ENCODE measurements at places on chromosomes 5 and 9.

DNA sequence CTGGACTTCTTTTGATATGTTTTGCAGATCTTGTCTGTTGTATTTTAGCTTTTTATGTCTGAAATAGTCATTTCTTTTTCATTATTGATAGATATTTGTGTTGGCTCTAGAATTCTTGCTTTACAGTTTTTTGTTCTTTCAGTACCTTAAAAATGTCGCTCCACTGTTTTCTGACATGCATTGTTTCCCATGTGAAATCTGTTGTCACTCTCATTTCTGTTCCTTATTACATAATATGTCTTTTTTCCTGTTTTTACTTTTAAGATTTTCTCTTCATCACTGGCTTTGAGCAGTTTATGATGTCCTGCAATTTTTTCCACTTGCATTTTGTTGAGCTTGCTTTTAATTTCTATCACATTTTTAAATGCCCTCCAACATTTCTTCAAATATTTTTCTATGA is 270.4 kb upstream of the TARS1 start:
- H3K4me1 ChIP-seq: no peaks in the 10 kb centered on the region
- DNase-seq: no peak
- H3K36me3 ChIP-seq: no peaks in the 10 kb centered on the region
- H3K4me3 ChIP-seq: no peak overlapping the region

DNA sequence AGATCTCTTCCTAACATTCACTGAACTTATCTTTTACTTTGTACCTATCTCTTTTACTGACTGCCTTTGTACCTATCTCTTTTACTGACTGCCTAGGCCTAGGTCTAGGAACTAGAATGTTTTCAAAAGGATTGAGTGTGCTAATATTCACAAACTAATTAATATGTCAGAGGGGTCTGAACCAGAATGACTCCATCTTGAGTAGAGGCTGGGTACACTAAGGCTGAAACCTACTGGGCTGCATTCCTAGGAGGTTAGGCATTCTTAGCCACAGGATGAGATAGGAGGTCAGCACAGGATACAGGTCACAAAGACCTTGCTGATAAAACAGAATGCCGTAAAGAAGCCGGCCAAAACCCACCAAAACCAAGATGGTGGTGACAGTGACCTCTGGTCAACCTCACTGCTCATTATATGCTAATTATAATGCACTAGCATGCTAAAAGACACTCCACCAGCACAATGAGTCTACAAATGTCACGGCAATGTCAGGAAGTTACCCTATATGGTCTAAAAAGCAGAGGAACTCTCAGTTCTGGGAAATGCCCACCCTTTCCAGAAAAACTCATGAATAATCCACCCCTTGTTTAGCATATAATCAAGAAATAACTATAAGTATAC is 2.5 kb upstream of the RHOBTB3 start:
- no peak overlapping the region for H3K27ac ChIP-seq
- DNase-seq: no peak
- H3K4me3 ChIP-seq: no peak overlapping the region
- H3K27me3 ChIP-seq: peaks cover 47% of the 10 kb centered on the region

DNA sequence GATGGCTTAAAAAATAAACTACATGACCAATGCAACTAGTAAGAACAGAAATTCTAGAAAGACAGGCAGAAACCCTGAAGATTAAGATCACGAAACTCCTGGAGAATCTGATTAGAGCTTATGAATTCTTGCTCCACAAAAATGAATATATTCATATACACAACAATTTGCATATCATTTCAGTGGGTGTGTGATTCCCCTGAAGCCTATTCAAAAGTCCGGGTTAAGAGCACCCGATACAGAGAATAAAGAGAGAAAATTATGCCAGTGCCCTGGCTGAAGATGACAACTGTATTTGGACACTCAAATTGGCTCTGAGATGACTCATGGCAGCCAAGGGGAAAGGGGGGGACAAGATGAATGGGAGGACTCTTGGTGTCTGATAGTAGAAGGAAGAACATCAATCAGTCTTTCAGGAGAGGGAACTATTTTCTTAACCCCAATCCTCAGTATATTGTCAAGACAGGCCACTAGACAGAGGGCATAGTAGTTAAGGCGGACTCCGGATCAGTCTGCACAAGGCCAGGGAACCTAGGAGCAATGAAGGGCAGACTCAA is 6.0 kb downstream of the TMOD1 start:
- peaks cover 33% of the 10 kb centered on the region for H3K27me3 ChIP-seq
- DNase-seq: no peak
- H3K4me1 ChIP-seq: peaks cover 5% of the 10 kb centered on the region
- H3K27ac ChIP-seq: no peak overlapping the region
- no peak overlapping the region for H3K4me3 ChIP-seq
- H3K36me3 ChIP-seq: no peaks in the 10 kb centered on the region

DNA sequence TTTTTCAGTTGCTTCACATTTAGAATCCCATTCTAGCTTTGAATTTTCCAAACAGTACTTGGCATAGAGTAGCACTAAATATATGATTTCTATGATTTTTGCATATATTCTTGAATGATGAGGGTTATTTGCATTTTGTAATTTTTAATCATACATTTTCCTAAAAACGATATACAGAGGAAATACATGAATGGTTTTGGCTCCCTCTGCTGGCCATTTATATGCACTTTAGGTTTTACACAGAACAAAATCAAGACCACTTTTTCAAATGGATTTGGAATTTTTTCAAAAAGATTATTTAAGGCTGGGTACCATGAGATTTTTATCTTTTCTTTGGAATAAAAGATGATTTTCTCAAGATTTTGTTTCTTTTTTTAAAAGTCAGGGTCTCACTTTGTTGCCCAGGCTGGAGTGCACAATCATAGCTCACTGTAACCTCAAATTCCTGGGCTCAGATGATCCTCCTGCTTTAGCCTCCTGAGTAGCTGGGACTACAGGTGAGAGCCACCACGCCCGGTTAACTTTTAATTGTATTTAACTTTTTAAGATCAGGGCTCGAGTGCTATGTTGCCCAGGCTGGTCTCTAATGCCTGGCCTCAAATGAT is 16.7 kb upstream of the COMMD10 start:
- peaks cover 34% of the 10 kb centered on the region for H3K27me3 ChIP-seq
- no peak for DNase-seq
- H3K27ac ChIP-seq: no peak overlapping the region
- peaks cover 2% of the 10 kb centered on the region for H3K4me1 ChIP-seq

DNA sequence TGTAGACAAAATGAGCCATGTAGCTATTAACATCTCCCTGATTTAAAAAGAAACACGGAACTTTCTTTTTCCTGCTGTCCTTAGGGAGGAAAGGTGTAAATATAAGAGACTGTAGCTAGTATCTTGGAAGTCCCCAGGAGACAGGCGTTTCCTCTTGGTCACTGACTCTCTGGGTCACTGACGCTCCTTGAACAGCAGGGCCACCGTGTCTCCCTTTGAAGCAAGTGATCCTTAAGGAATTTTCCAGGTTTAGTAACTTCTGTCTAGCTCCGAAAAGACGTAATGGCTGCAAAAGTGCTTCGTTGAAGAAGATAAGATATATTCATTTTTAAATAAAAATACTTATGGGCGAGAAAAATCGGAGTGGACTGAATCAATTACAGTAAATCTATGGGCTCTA is 745 bp upstream of the CLTA start:
- H3K36me3 ChIP-seq: peaks cover 10% of the 10 kb centered on the region
- H3K27me3 ChIP-seq: peaks cover 11% of the 10 kb centered on the region
- no peak overlapping the region for H3K27ac ChIP-seq
- peak overlapping the region; percentile 97 for H3K4me3 ChIP-seq

- H3K4me3 ChIP-seq: no peak overlapping the region
- H3K4me1 ChIP-seq: no peaks in the 10 kb centered on the region
- H3K27me3 ChIP-seq: no peaks in the 10 kb centered on the region
- no peak for DNase-seq
- H3K27ac ChIP-seq: no peak overlapping the region
Observed at GRCh38 chr9:134655101-134655500, 13.5 kb downstream of the COL5A1 start.

DNA sequence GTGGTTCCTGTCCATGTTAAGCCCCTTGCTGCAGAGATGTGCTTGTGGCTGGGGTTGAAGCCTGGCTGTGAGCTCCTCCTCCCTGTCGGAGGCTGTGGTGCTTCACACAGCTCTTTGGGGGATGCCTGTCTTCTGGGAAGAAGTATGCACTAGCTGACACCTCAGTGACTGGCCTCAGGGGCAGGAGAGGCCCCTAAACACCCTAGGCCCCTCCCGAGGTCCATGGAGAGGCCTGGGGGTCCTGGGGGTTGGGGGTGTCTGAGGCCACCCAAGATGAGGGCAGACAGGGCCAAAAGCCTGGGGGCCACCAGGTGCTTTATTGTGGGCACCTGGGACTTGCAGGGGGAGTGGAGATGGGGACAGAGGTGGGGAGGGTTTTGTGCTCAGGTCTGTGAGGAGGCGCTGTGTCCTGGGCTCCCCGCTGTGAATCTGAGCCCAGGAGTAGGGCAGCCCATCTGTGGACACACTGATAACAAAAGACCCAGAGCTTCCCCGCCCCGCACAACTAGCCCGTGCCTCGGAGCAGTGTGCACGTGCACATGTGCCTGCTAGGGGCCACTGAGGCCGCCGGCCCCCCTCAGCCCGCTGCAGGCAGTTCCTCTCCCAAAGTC is 92.0 kb downstream of the PHF2 start:
- H3K4me1 ChIP-seq: no peaks in the 10 kb centered on the region
- H3K36me3 ChIP-seq: peaks cover 10% of the 10 kb centered on the region
- H3K27ac ChIP-seq: no peak overlapping the region
- peak; percentile 18 for DNase-seq
- no peaks in the 10 kb centered on the region for H3K27me3 ChIP-seq

- H3K36me3 ChIP-seq: peaks cover 25% of the 10 kb centered on the region
- H3K27me3 ChIP-seq: no peaks in the 10 kb centered on the region
- H3K4me1 ChIP-seq: peaks cover 15% of the 10 kb centered on the region
- DNase-seq: no peak
Observed at GRCh38 chr9:77922591-77922990, 109.0 kb downstream of the GNAQ start.

DNA sequence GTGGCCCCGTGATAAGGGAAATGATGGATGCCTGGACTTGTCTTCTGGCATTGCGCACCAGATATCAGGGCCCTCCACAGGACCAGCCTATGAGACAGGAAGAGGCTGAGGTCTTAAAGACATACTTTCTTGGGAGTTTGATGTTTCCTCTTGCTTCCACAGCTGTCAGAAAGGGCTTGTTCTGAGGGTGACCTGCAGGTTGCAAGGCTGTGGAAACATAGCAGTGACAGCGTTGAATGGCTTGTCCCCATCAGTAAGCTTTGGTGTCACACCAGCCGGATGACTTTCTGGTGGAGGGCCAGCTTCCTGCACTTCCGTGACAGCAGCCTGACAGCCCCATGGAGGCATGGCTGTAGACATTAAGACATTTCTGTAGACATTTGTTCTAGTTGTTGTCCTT is 143.2 kb downstream of the C9orf152 start:
- H3K27ac ChIP-seq: no peak overlapping the region
- H3K36me3 ChIP-seq: peaks cover 1% of the 10 kb centered on the region
- peaks cover 20% of the 10 kb centered on the region for H3K27me3 ChIP-seq
- no peak overlapping the region for H3K4me3 ChIP-seq
- peaks cover 6% of the 10 kb centered on the region for H3K4me1 ChIP-seq

DNA sequence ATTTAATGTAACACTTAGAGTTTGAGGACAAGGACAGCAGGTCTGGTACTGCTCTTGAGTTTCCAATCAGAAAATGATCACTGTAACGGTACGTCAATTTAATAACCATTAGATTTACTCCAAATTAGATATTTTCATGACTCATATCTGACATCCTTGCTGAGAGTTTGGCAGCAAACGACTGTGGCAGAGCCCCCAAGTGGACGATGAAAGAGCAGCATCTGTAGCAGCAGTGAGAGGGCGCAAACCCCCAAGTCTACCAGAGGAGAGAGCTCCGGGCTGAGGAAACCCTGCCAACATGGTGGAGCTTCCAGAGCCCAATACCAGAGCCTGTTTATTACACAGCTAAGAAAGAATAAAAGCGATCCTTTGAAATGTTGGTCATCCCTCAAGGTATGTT is 73.2 kb upstream of the EPB41L4A start:
- no peaks in the 10 kb centered on the region for H3K36me3 ChIP-seq
- no peak for DNase-seq
- H3K4me3 ChIP-seq: no peak overlapping the region
- no peaks in the 10 kb centered on the region for H3K4me1 ChIP-seq

GRCh38 chr5:42810834-42811590 is 680 bp downstream of the SELENOP start:
- no peak overlapping the region for H3K4me3 ChIP-seq
- DNase-seq: no peak
- no peak overlapping the region for H3K27ac ChIP-seq
- no peaks in the 10 kb centered on the region for H3K27me3 ChIP-seq
- H3K36me3 ChIP-seq: no peaks in the 10 kb centered on the region
- peaks cover 1% of the 10 kb centered on the region for H3K4me1 ChIP-seq

GRCh38 chr9:134313470-134313869 is 12.8 kb upstream of the RXRA start:
- H3K4me3 ChIP-seq: no peak overlapping the region
- H3K27me3 ChIP-seq: peaks cover 12% of the 10 kb centered on the region
- H3K36me3 ChIP-seq: no peaks in the 10 kb centered on the region
- H3K27ac ChIP-seq: no peak overlapping the region
- H3K4me1 ChIP-seq: no peaks in the 10 kb centered on the region

DNA sequence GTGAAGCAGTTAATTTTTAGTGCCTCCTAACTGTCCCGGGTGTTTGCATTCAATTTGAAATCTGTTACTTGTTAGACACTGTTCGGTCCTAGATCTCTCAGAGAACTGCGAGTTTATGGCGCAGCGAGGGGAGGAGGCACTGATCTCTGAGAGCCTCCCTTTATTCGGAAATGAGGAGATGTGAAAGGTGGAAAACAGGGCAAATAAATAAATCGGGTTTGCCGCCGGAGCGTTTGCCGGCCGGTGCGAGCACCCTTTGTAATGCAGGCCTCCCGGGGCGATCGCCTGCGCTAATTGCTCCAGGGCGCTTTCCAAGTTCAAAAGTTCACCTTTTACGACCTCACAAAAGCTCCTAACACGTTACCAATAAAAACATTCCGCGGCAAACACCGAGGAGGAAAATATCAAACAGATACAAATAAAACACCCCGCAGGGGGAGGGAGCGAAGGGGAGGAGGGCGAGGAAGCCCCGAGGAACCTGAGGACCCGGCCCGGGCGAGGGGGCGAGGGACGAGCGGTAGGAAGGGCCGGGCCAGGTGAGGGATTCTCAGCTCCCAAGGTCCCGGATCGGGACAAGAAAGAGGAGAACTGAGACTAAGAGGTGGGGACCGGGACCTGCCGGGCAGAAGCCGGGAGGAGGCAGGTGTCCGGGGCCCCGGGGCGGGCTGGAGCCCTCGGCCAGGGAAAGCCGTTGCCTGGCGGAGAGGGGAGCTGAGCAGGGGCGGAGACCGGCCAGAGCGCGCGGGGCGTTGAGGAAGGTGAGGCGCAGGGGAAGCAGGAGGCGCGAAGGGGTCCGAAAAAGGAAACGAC is 1.4 kb downstream of the NR6A1 start:
- H3K4me1 ChIP-seq: peaks cover 32% of the 10 kb centered on the region
- peaks cover 2% of the 10 kb centered on the region for H3K36me3 ChIP-seq
